ENCODE measurements at places on chromosomes 2 and 18.

GRCh38 chr2:240440704-240441320 lies 5.3 kb downstream of the GPC1 start:
- no peak for DNase-seq

DNA sequence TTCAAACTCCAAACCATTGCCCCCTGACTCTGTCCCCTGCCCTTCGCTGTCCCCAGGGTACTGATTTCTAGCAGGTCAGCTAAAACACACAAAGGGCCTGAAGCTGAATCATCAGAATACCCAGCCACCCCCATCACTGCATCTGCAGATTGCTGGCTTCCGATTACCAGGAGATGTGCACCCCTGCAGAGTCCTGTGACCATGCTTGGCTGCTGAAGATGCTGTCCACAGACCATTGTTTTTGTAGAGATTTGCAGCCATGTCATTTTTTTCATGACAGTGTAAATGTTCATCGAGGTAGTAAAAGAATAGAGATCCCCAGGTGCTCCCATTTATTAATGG lies 463.3 kb downstream of the STK39 start:
- no peak for DNase-seq

DNA sequence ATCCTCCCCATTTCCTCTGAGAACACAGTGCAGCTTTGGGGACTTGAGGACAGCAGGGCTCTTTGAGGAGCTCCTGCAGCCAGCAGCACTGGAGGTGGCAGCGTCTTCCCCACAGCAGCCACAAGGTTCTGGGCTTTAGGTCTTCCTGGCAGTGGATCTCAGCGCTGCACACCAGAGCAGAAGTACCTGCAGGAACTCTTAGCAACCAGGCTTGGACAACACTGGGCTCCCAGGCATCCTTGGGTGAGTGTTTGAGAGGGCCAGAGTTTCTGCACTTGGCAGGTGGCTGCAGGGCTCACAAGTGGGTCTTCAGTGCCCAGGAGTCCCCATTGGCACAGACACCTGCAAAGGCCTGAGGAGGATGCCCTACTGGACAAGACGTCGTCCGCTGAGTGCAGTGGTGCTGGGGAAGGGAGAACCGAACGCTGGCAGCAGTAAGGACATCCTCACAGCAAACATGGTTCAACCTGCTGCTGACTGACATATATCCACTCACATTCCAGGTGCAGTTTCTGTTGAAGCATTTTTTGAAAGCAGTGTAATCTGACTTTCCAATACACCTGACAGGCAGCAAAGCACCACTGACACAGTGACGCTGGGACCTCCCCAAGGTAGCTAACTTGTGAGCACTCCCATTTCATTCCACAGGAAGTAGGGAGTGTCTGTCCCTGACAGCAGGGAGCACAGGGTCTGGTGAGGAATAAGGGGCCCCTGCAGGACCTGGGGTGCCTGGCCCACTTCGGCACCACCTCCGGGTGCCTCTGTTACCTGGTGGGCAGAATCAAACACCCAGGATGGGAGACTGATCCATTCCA lies 149.9 kb upstream of the COPS8 start:
- DNase-seq = no peak

GRCh38 chr18:73316513-73316912 lies 448.7 kb upstream of the NETO1 start:
- no peak for DNase-seq

DNA sequence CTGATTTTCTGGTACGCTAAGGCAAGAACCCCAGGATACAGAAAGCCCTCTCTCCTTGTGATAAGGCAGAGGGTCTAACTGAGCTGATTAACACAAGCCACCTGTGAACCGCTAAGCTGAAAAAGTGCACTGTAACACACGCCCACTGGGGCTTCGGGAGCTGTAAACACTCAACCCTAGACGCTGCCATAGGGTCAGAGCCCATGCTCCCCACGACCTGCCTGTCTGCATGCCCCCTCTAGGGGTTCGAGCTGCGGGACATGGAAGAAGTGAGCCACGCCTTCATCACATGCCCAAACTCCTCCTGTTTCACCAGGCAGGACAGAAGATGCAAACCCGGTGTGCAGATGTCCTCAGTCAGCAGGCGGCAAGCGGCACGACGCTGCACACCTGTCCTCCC lies 173.9 kb upstream of the RAB12 start:
- DNase-seq = no peak

DNA sequence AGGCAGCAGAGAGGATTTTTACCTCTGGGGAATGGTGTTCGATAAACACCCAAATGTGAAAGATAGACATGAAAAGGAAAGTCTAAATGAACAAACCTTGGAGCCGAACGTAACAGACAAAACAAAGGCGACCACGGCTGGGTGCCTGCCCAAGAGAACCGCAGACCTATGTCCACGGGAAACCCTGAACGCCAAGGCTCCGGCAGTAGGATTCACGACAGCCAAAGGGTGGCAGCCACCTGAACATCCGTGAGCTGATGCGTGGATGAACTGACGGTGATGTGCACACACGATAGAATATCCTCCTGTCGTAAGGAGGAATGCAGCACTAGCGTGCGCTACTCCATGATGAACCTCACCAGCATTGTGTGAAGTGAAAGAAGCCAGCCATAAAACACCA lies 85.6 kb downstream of the MBP start:
- DNase-seq = no peak

GRCh38 chr2:189627789-189628188 lies 33.5 kb upstream of the ASNSD1 start:
- no peak for DNase-seq

DNA sequence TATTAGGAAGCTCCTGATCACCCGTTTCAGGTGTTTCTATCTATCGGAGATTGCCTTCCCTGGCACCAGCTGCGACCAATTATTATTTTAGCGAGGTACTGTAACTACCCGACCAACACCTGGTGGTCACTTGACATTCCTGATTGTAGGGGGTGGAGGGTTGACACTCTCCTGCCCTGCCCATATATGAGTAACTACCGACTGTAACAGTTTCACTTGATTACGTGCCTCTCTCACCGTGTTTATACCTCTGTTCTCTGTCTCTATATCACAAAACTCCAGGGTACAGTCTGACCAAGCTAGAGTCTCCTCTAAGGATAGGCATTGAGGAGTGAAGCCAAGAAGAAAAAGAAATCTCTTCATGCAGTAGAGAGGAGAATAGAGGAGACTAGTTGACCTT lies 268.0 kb upstream of the LRATD1 start:
- DNase-seq = no peak

DNA sequence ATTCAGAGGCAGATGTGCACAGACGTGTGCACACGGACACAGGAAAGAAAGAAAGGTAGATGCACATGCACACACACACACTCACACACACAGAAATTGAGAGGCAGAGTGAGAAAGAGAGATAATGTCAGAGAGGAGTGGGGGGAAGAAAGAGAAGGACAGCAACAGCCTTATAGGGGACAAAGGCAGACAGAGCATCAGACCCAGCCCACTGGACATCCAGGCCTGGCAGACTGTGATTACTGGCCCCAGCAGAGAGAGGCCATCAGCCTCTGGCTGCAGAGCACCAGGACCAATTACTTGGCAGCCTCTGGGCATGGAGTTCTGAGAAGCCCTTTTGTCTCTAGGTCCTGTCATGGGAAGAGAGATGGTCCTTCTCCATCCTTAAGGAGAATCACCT lies 66.1 kb downstream of the C18orf54 start:
- DNase-seq = no peak

- DNase-seq = peak; percentile 48
Observed at GRCh38 chr2:240586919-240587800, 626 bp downstream of the CAPN10 start.

GRCh38 chr2:181648478-181649155 lies 8.3 kb downstream of the CERKL start:
- DNase-seq = no peak

DNA sequence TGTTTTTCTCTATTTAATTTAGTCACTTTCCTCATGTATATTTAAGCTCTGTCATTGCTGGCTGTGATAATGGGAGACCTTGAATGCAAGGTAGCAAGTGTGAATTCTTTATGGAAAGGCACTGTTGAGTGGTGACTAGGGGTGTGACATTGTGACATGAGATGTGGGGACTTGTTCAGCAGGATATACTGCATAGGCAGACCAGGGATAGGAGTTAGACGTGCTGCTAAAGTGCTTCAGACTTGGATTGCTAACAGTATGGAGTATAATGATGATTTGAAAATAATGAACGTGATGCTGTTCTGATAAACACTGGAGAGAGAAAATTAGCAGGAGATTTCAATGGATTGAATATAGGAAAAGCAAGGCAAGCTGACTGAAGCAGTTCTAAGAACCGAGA lies 135.1 kb downstream of the NCOA1 start:
- no peak for DNase-seq

GRCh38 chr2:142918624-142919023 lies 41.2 kb downstream of the KYNU start:
- DNase-seq = no peak

DNA sequence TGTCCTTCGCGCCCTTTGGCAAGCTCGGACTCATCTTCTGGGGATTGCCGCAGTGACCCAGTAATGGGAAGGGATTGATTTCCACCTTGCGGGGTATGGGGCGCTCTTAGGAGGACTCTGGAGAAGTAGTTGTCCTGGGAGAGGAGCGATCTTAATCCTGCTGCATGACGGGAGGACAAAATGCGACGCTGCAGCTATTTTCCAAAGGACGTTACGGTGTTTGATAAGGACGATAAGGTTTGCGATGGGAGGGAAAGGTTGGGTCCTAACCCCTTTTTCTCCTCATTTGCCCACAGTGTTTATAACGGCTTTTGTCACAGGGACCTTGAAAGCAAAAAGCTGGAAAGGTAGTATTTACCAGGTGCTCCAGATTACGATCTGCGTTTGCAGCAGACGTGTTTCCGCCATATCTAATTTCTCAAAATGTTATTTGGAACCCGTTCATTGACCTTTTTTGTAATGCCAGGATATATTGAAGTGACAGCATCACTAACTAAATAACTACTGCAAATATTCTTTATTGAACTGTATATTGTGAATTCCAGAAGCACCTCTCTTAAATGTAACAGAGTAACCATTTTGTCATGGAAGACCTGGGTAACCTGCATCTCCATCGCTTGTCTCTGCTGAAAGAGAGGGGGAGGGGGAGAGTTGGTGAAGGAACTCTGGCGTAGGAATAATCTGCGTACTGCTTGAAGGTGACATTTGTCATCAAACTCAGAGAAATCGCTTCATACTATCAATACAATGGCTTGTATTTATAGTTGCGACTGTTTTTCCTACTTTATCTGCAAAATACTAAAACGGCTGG lies 590 bp downstream of the MDH1 start:
- no peak for DNase-seq

GRCh38 chr18:41395695-41396094 lies 559.3 kb upstream of the PIK3C3 start:
- DNase-seq = no peak

GRCh38 chr2:50346629-50347357 lies 685.1 kb downstream of the NRXN1 start:
- no peak for DNase-seq

DNA sequence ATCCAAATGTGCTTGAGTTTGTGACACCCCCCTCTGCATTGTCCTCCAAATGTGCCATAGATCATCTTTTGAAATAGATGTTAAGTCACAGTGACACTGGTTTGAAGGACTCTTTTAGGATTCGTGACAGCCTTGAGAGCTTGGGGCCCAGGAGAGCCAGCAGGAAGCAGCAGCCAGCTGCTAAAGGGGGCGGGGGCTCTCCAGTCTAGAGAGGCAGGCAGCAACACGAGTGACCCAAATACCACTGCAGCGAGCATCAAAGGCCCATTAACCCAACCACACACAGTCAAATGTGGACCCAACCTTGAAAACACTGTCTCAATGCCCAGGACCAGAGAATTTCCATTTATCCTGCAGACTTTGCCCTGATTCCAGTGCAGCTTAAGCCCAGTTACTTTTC lies 75.6 kb downstream of the ZBTB7C start:
- DNase-seq = no peak

DNA sequence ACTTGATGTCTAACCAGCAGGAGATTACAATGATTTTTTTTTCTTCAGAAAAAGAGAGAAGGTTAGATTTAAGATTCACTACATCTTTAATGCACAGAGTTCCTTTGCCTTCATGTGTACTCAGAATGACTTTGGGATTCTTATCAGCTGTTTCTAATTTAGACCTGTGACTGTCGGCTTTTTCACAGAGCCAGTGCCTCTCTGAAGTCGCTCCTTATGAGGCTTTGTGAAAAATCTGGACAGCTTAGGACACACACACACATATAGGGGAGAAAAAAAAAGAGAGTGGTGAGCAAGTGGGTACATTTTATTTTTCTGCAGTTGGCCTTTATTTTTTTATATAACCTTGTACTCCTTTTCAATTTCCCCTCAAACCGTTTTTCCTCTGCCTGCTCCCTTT lies 893.1 kb upstream of the CELF4 start:
- no peak for DNase-seq

- DNase-seq = no peak
Observed at GRCh38 chr2:151020411-151020810, 241.3 kb downstream of the RBM43 start.

DNA sequence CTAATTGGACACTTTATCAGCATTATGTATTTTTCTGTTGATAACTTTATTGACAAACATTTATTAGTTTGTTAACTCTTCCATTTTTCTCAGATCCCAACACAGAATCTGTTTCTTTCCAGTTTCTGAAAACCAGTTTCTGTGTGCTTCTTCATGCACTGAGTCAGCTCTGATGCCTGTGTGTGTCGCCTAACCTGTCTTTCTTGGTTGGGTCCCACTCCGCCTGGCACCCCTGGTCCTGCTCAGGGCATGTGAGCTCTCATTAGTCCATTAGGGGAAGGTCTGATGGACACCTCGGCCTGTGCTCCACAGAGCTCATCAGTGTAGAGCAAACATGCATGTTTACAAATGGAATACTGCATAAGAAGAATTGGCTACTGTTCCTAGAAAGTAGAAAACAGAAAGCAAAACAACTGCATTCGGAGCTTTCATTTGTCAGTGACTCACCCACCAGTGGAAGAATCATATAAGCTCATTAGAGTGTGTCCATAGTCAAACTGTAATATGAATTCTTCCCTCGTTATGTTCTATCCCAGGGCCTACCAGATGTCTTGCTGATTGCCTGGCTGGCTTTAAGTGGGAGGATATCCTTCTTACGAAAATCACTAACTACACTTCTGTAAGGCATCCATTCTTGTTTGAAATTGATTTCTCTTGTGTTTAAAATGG lies 137.7 kb downstream of the SNTG2 start:
- no peak for DNase-seq

DNA sequence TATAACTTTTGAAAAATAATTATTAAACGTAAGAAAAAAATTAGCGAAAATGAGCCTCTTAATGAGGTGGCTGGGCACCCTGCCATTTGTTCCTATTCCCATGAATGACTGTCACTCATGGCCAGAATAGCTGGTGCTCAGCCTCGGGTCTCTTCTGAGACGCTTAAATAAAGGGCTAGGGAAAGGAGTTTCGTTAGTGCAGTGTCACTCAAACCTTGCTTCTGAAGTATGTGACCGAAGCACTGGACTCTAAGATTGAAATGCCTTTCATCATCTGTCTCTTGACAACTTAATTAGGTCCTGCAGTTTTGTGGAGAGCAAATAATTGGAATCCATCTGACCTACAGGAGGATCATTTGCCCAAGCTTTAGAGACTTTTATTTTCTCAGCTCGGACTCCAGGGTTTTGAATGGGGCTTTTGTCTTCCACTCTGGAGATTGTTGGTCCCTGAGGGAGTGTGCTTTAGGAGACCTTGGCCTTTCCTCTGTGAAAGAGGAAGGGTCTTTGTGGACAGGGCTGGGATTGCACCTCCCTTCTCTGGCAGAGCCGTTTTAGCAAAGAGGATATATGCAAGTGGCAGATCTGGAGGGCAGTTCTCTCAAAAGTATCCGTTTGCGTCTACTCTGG lies 42.3 kb upstream of the FHOD3 start:
- no peak for DNase-seq

GRCh38 chr18:22485808-22486244 lies 68.1 kb upstream of the CTAGE1 start:
- DNase-seq = no peak

- DNase-seq = no peak
Observed at GRCh38 chr2:100589527-100589926, 26.7 kb downstream of the PDCL3 start.

All from stimulated activated CD8-positive, alpha-beta memory T cell treated with anti-CD3 and anti-CD28 coated beads, Interleukin-4, amount 100 ng/mL, for 24 hours (primary cell).